NCI-H2227 treated with DMSO at 0.1 percent for 48 hours (cell line): ENCODE measurements at places on chromosomes 5 and 9.

DNA sequence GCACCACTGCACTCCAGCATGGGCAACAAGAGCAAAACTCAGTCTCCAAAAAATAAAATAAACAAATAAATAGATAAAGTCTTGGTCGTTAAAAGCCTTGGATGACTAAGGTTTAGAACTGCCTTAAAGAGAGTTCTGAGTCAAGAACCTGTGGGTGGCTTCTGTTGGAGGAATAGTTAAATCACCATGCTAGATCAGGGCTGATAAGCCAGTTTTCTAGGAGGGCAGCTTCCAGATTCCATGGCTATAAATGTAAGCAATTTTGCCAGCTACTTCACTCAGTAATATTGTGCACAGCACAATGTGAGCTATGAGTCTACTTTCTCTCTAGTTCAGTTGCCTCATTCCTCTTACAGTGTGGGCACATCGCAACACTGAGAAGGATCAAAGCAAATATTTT lies 242.1 kb upstream of the NUDT12 start:
- no peak for DNase-seq

DNA sequence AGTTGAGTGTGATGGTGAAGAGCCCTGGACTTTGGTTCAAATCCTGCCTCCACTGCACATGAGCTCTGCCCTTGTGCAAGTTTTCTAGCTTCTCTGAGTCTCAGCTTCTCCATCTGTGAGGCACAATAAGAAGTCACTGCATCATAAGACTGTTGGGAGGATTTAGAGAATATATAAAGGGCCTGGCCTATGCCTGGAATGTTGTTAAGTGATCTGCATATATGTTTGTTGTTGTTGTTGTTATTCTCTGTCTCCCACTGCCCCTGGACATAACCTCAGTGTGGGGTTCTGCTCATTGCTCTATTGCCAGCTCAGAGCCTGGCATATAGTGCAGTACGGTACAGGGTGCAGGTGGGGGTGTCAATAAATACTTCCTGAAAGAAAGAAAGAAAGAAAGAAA lies 40.3 kb upstream of the EEIG1 start:
- DNase-seq: no peak

- DNase-seq: no peak
These were observed 222.9 kb upstream of the FTMT start for GRCh38 chr5:121628783-121629182.

DNA sequence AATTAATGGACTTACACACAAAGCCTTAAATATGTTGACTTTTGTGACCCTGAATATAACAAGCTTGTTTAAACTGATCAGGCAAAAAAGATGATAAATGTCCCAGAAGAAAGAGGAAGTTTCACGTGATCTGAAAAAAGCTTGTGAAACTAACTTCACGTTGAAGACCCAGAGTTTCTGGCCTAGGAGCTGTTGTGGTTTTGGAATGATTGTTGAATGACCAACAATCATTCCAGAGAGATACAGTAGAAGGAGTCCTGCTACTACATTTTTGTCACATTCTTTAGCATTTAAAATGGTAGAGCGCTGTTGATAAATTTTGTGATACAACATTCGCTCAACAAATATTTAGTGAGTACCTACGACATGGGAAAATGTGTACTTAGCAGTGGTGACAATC lies 143.1 kb upstream of the FBN2 start:
- DNase-seq: no peak

GRCh38 chr9:116749176-116749575 lies 62.1 kb downstream of the TRIM32 start:
- DNase-seq: no peak

DNA sequence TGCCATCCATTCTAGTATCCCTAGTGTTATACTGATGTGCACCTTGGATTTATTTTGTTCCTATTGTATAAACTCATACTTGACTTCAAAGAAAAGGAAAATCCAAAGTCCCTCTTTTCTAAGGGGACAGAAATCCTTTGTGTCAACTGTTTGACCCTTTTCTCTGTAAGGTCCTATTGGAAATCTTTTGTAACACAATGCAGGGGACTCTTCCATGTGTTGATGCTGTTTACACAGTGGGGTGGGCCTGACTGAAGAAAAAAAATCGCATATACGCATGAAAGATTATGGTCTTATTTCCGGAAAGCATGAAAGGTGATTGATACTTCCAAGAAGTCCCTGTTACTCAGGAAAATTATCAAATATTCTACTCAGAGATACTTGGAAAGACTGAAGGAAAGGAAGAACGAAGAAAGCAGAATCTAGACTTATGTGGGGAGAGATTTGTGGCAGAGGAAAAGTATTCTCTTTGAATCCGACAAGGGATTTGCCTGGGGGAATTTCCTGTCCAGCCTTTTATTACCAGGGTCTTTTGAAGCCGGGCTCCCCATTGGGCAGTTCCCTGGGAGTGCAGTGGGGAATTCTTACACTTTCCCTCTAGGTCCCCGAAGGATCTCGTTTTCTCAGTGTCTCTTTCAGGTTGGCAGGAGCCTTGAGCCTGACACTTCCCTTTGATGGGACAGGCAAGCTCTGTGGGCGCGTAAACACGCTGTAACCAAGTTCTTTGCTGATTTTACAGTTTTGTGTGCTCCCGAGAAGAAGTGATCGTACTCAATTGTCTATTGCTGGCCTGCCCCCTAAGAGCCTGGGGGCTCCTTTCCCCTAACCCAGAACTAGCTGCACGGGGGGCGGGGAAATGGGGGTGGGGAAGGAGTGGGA lies 779 bp upstream of the VCAN start:
- peak; percentile 24 for DNase-seq

DNA sequence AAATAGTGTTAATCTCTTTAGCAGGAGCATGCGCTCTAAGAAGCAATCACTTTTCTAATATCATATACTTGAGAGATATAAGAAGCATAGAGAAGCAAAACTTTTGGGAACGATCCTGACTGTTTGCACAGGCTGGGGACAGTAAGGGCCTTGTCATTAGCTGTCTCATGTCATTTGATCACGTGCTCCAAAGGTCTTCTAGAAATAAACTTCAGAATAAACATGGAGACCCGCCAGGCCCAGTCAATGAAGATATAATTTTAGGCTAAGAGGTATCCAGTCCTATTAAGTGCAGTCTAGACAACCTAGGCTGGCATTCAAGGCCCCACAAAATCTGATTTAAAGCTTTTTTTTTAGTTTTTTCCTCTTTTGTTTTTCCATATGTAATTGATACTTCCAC lies 111.0 kb upstream of the APC start:
- no peak for DNase-seq

- peak; percentile 64 for DNase-seq
These were observed 53.8 kb upstream of the FTMT start for GRCh38 chr5:121797681-121798518.

- no peak for DNase-seq
These were observed 4.5 kb downstream of the TMEM215 start for GRCh38 chr9:32787816-32788215.

- DNase-seq: no peak
These were observed 120.5 kb downstream of the FBXL7 start for GRCh38 chr5:15620501-15620900.

- DNase-seq: no peak
These were observed 520.3 kb downstream of the DTWD2 start for GRCh38 chr5:118468085-118468484.

- no peak for DNase-seq
These were observed 8.4 kb downstream of the NUDCD2 start for GRCh38 chr5:163451489-163451888.

DNA sequence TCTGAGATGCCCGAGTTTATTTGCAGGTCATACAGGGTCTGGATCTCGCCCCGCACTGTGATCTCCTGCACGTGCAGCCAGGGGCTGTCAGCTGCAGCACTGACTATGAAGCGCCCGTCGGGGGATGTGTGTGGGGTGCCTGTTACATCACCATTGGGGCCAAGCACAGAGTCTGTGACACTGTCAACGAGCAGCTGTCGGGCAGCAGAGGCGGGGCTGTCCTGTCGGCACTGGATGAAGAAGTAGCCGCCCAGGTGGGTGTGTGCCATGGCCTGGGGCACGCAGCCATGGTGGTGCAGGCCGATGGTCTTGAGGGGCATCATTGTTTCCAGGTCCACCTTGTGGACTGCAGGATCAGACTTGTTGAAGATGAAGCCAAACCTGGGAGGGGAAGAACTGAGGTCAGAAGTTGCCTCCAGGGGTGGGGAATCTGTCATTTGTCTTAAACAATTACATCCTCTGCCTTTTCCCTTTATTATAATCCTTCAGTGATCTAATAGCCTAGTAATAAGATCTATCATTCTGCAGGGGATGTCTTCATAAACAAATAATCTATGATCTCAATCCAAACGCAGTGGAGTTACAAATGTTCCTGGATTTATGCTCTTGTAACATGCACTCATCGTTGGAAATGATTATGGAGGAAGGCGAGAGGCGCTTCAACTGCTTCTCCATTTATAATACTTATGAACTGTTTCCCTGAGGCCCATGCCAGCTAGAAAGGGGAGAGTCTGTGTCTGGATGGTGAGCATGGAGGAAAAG lies 147.8 kb downstream of the HSPA4 start:
- no peak for DNase-seq

GRCh38 chr5:103446813-103447212 lies 115.8 kb downstream of the NUDT12 start:
- no peak for DNase-seq

- DNase-seq: no peak
These were observed 14.1 kb downstream of the MARCHF6 start for GRCh38 chr5:10367579-10367978.

GRCh38 chr5:95958310-95959014 lies 3.2 kb downstream of the ELL2 start:
- no peak for DNase-seq

DNA sequence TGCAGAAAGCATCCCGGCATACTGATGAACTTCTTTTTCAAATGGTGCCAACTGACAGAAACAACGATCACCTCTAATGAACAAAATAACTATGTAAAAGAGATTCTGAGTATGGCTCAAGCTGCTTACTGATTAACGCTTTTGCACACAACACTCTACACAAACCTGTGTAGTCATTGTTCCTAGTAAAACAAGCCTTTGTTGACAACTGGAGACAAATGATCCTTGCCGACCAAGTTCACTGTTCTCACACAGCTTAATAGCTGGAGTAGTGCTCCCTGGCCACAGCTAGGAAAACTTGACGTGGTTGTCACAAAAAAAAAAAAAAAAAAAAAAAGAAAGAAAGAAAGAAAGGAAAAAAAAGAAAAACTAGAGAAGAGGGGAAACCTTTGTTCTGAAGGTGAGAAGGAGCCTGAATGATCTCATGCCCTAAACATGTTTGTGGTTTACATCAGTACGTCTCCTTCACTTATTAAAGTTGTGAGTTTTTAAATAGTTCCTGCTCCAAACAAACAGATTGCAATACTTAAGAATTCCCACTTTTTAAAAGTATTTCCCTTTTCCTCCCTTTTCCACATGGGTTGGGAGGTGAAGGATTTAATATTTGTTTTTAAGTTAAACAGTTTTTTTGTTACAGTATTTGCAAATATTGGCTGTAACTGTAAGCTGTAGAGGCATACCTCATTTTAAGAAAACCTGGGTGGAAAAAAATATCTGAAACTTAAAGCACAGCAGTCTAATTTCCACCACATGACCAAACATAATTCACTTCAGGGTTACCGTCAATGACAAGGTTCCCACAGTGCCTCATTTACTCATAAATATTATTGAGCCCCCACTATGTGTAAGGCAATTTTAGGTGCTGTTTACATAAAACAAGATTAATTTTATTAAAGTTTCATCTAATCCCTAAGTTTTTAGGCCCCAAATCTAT lies 63.7 kb downstream of the GLIS3 start:
- DNase-seq: no peak

DNA sequence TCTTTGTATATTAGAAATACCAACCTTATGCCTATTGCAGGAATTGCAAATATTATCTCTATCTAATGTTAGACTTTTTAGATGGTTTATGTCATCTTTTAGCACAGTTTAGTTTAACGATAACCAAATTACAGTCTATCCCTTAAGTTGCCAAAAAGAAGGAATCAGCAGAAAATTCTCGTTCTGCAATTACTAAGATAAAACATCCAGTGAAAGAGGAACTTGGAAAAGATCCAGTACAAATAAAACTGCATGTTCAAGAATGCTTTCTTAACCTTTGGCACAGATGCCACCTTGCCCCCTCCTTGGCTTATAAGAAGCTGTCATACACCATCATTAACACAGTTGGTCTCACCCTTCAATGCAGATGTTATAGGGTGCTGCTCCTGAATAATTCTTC lies 124.0 kb downstream of the SEMA5A start:
- DNase-seq: no peak

DNA sequence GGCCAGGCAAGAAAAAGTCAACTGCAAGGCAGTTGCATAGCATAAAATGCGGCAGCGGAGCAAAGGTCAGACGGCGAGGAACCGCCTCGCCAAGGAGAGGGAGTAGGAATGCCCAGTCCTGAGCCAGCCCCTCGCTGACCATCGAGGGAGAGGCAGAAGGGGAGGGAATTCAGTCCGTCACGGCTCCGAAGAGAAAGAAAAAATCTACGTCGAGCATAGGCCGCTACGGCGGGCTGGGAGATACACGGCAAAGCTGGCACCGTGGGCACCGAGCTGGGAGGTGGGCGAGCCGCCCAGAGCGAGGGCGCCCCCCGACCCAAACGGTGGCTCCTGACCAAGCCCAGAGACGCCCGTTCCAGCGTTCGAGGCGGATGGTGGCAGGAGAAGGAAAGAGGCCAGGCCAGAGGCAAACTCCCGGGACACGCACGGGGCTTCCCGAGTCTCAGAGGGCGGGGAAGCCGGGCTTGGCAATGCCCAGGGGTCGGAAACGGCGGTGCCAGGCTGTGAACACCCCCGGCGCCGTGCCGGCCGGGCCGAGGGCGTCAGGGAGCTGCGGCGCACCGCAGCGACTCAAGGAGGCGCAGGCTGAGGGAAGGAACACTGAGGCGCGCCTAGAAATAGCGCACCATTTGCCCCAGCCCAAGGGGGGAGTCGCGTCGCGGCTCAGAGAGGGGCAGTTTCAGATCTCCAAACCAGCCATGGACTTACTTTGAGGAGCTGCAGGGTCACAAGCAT lies 518 bp downstream of the SPRY4 start:
- DNase-seq: peak; percentile 59

DNA sequence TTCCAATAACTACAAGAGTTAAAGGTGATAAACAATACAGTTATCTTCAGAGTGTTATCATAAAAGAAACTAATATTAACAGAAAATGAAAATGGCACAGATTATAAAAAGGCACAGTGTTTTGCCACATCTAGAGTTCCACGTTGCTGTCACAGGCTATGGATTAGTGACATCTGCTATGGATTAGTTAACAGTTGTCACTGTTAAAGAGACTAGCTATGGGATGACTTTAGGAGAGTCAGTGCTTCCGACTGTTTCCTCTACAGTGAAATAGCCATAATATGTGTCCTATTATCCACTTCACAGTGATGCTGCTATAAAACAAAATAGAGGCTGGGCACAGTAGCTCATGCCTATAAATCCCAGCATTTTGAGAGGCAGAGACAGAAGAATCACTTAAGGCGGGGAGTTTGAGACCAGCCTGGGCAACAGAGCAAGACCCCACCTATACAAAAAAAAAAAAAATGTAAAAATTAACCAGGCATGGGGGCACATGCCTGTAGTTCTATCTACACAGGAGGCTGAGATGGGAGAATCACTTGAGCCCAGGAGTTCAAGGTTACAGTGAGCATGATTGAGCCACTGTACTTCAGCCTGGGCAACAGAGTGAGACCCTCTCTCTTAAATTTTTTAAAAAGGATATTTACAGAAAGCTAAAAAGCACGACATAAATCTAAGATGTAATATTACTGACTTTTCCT lies 19.7 kb downstream of the MAPKAP1 start:
- DNase-seq: no peak

- DNase-seq: no peak
These were observed 744 bp upstream of the PPP2CA start for GRCh38 chr5:134226441-134227192.
